Fibroblast of skin of abdomen (primary cell): ENCODE measurements at places on chromosomes 5 and 9.

DNA sequence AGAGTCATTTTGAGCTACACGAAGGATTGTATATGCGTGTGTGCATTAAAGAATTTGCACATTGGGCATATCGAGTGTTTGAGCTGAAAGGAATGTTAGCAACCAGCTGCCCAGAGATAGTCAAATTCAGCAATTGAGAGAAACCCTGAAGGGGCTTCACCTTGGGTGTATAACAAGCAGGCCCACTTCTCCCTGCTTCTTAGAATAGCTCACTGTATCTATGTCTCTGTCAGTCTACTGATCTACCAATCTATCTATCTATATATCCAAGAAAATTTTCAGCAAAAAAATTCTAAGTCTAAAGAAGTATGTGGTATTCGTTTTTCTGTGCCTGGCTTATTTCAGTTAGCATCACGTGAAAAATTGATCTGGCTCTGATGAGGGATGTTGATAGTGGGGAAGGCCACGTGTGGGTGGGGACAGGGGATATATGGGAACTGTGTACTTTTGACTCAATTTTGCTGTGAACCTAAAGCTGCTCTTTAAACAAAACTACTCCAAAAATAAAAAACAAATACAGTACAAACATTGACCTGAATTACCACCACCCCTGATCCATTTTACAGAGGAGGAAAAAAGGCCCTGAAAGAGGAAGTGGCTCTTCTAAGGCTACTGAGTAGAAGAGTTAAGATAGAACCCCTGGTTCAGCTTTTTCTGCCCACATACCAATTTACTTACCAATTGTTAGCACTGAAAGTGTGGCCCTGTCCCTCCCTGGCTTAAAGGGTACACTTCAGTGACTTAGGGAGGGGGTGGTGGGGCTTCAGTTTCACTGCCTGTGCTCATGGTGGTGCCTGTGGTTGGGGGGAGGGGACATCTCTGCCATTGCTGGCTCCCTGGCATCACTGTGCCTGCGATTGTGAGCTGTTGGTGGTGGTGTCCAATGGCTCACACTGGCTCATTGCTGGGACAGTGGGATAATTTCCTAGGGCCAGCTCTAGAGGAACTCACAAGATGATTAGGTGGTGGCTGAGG lies 141.8 kb downstream of the DOCK2 start:
- DNase-seq, result no peak

- DNase-seq, result no peak
Observed at GRCh38 chr9:89649039-89649691, 44.4 kb downstream of the GADD45G start.

GRCh38 chr9:106314476-106314875 lies 548.5 kb upstream of the ZNF462 start:
- peak; percentile 29 for DNase-seq

DNA sequence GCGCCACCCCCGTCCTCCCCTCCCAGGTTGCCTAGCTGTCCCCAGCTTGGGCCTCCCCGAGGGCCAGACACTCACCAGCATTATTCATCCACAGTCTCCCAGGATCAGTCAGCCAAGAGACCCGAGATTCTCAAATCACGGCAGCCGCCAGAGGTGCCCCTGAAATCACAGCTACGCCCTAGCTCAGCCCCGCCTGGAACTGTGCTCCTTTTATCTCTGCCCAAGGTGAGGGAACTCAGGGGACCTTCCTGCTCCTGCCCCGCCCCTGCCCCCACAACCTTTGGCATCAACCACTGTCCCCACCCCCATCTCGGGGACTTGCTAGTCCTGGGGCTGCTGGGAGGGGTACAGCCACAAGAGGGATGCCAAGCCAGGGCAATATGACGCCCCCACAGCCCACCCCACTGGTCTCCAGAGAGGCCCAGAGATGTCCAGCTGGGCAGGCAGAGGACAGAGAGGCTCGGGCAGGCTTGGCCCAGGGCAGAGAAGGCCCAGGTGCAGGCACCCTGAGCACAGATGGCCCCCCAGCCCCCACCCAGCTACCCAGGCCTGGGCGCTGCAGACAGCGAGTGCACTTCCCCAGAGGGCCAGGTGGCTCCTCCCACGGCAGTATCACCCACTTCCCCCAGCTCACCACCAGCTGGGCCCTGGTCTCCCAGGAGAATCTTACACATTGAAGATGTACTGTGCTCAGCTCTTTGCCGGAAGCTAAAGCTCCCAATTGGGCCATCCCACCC lies at the start of gene FUT7:
FUT7 (minus strand) TSS at position 185 of the 737 bp plus-strand sequence; CDS start at position 88, 97 bp downstream.
- DNase-seq, result no peak

GRCh38 chr5:128424646-128425045 lies 113.4 kb downstream of the FBN2 start:
- no peak for DNase-seq

DNA sequence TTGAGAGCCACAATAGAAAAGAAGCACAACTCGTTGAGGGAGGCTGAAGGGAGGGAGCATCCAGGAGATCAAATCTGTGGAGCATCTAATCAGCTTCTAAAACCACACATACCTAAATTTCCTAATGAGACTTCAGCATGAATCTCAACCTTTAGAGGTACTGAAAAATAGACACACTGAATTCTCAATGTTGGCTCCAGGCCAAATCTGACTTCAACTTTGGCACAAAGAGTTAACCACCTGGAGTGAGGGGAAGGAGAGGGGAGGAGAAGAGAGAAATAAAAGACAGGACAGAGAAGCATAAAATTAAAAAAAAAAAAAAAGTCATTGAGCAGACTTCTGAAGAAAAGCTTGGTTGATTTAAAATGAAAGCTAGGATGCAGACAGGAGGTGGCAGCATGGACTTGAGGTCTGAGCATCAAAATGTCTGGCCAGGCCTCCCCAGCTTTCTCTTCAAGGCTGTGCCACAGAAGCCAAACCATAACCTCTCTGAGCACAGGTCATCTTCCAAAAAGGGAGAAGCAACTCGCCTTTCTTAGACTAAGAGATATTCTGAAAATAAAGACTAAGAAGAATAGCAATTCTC lies 205.6 kb downstream of the DENND1A start:
- DNase-seq, result peak; percentile 53

- no peak for DNase-seq
Observed at GRCh38 chr9:133210609-133211008, 1.6 kb upstream of the OBP2B start.

- no peak for DNase-seq
Observed at GRCh38 chr5:146475190-146475780, 28.2 kb downstream of the TCERG1 start.

- DNase-seq, result peak; percentile 90
Observed at GRCh38 chr5:174384509-174384947, 339.0 kb downstream of the NSG2 start.

DNA sequence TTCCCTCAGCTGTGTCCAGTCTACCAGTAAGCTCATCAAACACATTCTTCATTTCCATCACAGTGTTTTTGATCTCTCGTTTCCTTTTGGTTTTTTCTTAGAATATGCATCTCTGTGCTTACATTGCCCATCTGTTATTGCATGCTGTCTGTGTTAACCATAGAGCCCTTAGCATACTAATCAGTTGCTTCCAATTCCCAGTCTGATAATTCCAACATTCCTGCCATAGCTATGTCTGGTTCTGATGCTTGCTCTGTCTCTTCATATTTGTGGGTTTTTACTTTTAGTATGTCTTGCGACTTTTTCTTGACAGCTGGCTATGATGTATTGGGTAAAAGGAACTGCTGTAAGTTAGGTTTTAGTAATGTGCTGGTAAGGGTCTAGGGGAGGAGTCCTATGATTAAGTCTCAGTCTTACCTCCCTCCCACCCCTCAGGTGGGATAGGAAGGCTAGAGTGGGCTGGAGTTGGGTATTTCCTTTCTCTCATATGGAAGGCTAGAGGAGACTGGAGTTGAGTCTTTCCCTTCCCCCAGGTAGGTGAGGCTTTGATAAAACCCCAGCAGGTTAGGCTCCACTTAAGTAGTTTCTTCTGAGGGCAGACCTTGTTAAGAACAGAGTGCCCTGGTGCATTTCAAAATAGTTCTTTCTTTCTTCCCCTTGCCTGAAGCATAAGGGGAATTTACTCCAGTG lies 99.1 kb upstream of the RASGRF2 start:
- DNase-seq, result peak; percentile 94

GRCh38 chr5:164600274-164600673 lies 1094.9 kb downstream of the MAT2B start:
- DNase-seq, result peak; percentile 48

- no peak for DNase-seq
Observed at GRCh38 chr5:156259618-156260017, 67.3 kb upstream of the SGCD start.

- DNase-seq, result no peak
Observed at GRCh38 chr9:133476941-133477340, 2.0 kb downstream of the SLC2A6 start.

- DNase-seq, result peak; percentile 2
Observed at GRCh38 chr5:155147222-155147621, 133.7 kb downstream of the KIF4B start.

- peak; percentile 38 for DNase-seq
Observed at GRCh38 chr5:64971513-64971912, 202.8 kb downstream of the CWC27 start.

DNA sequence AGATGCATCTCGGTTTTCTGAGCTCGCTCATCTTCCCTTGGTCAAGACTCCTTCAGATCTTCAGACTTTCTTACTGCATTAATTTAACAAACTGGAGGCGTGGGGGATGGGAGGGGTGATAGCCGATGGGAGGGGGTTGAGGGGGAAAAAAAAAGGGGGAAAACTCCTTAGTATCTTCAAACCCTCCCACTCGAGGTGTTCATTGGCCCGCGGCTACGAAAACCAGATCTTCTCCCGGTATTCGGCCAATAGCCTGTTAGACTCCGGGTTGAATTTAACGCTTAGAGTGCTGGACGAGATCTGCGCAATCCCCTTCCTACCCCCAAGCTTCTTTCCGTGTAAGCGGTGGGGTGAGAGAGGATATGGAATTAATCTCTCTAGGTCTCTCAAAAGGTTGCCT lies 689 bp upstream of the GLRA1 start:
- DNase-seq, result no peak

GRCh38 chr5:180097163-180097894 lies 25.8 kb upstream of the RNF130 start:
- DNase-seq, result no peak

- DNase-seq, result no peak
Observed at GRCh38 chr9:71514344-71514975, 253.9 kb downstream of the CEMIP2 start.

- DNase-seq, result no peak
Observed at GRCh38 chr9:128344931-128345605, 4.7 kb downstream of the SLC27A4 start.

- no peak for DNase-seq
Observed at GRCh38 chr5:61251874-61252642, 80.0 kb upstream of the ZSWIM6 start.
